ENCODE measurements at places on chromosomes 11 and 22.

DNA sequence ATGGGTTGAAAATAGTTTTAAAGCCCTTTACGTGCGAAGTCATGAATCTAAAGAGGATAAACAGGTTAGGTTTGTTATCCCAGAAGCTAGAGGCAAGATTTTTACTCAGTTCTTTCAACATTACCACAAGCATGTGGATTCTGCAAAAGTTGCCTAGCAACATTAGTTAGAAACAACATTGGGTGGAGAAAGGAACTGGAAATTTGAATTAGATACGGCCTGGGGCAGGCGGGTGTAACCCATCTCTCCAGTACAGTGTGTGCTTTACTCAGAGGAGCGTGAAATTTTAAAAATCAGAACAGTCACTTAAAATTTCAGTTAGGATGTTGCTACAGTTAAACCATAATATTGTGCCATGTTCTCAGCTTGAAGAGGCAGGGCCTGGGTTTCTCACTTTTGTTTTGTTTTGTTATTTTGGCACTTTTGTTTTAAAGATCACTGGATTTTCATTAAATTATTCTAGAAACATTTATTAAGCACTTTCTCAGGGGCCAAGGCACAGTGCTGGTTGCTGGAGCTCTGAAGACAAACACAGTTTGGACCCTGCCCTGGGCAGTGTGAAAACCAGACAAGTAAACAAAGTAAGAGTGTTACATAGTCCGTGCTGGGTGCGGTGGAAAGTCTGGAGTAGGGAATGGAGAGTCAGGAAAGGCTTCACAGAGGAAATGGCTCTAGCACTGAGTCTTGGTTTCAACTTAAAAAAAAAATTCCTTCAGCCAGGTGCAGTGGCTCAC, 4.4 kb upstream of the WEE1 start:
- DNase-seq = peak; percentile 71

DNA sequence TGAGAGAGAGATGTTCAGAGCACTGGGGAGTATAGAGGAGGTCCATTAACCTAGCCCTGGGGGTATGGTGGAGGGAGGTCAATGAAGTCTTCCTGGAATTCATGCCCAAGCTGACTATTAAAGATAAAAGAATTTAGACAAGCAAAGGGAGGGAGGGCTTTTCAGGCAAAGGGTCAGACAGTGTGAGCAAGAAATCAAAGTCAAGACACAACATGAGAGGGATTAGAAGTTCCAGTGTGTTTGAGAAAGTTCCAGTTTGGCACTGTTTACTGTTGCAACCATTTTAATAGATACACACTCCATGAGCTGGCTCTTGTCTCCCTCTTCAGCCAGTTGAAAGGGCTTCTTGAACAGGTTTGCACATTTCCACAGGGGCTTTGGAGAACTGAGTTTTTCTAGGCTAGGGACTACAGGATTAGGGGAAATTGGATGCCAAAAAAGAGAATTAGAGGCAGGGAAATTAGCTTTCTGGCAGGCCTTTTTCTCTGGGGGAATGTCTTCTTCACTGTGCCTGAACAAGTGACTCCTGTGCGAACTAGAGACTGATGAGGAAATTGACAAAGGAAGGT, 14.7 kb upstream of the NNMT start:
- no peak for DNase-seq

DNA sequence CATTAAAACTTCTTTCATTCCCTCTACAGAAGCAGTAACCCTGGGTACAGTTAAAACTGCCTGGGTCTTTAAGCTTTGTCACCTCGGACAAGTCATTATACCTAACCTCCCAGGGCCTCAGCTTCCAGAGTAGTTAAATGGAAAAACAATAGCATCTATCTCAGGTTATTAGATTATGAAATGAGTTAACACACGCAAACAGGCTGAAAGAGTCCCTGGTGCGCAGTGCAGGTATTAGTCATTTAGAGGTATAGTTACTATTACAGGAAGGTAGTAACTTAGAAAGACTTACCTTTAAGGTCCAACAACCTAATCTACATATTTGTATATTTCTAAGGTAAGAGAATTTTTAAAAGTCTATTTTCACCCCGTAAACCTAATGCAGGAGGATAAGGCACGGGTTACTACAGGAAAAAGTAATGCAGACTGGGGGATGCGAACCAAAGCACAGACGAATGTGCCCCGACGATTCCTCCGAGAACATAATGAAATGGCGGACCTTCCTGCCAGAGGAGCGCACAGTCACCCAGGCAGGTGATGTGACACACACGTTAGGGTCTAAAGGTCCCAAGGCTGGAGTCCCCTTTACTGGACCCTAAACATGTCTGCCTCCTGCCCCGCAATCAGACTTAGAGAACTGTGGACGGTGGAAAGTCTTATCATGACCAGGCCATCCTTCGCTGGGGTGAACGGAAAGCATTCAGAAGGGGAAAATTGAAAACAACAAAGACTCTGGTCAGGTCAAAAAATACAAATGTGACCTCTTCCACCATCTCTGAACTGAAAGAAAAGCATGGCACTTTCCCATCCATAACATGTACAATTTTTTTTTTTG, 1.3 kb downstream of the NAP1L4 start:
- no peak for DNase-seq

GRCh38 chr11:78850078-78850477, 275.4 kb upstream of the NARS2 start:
- no peak for DNase-seq

DNA sequence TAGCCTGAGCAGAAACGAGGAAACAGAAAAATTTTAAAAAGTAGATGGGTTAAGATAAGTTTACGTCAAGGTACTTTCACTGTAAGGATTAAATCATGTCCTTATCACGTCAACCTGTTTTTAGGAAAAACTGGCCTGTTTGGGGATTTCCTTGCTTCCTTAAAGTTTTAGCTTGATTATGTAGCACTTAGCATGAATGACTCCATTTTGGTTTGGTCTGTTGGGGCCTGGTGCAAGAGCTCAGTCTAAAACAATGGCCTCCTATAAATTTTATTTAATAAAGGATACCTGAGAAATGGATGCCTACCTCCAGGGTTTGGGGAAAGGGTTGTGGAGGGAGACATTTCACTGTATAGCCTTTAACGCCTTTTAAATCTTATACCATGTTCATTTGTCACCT, 33.2 kb upstream of the CSTF3 start:
- DNase-seq = no peak

- DNase-seq = no peak
Observed at GRCh38 chr22:29539105-29539504, 14.5 kb downstream of the THOC5 start.

- no peak for DNase-seq
Observed at GRCh38 chr11:61332797-61333549, at the start of the genes DDB1 and TKFC. TSS of gene DDB1 (minus strand) at chr11:61333105. CDS start at chr11:61332968, 137 bp downstream. TSS of gene TKFC (plus strand) at chr11:61333228. CDS start at chr11:61334729, 1,501 bp downstream.

DNA sequence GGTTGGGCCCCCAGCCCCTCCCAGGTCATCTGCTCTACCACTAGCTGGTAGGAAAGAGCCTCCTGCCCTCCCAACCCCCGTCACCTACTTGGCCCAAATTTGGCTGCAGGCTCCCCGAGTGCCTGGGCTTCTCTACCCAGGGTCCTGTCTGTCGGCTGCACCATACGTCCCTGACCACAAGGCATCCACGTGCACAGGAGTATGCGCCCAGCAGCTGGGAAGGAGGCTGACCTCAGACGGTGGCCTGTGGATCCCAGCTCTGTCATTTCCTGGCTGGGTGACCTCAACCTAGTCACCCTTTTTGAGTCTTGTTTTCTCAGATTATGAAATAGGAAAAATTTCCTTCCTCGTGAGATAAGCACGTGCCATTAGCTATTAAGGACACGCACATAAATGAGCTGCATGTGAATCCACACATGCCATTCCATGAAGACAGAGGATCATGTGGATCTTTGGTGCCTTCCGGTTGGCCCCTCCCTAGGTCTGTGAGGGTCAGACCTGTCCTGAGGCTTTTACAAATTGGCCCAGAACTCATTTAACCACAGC, 13.7 kb downstream of the CYB561A3 start:
- DNase-seq = no peak

DNA sequence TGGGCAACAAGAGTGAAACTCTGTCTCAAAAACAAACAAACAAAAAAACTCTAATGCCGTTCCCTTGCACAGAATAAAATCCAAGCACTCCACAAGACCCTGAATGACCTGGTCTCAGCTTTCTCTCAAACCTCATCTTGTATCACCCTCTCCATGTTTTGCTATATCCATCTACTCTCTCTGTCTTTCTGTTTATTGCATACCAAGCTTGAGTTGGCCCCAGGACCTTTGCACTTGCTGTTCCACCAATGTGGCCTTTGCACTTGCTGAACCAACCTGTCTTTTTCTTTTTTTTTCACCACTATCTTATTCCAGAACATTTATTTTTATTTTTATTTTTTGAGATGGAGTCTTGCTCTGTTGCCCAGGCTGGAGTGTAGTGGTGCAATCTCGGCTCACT, 2.0 kb upstream of the L3MBTL2 start:
- no peak for DNase-seq

DNA sequence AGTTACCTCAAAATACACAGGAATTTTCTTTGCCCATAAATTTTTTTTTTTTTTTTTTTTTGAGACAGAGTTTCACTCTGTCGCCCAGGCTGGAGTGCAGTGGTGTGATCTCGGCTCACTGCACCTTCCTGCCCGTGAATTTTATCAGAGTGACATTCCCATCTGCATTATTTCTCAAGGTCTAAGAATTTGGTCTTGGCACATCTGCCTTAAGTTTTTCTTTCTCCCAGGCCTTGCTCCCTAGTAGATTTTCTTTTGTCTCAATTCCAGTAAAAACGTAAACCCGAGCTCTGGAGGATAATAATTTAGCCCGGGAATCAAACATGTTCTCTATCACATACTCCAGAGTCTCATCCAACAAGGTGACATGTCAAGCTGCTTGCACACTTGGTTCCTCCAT, 12.4 kb downstream of the TRIM6 start:
- DNase-seq = no peak

DNA sequence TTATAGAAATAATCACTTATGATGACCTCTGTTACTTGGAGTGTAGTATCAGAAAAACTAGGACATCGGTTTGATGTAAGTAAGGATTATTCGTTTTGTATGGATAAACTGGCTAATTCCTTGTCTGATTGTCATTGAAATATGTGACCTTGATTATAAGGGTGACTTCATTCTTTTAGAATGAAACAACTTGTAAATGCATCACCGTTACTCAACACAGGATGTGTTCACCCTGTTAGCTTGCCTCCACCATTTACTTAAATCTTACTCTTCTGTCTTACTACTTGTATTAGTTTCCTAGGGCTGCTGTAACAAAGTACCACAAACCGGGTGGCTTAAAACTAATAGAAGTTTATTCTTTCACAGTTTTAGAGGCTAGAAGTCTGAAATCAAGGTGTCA, 7.9 kb downstream of the SFI1 start:
- DNase-seq = no peak

GRCh38 chr11:74325649-74326645, 14.5 kb upstream of the P4HA3 start:
- peak; percentile 74 for DNase-seq

DNA sequence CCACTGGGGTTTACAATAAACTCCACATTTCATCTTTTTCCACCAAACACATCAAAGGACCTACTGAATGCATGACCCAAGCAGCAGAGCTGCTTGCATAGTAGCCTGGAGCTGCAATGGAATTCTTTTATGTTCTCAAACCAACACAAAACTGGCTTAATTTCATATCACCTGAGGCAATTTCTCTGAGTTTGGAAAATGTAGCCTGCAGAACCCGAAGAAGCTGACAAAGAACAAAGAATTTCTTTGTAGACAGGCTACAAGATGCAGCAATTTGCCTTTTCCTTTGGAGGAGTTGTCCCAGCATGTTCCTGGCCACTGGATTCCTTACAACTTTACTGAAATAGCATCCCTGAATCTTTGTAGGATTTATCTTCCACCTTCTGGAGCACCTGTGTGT, 5.5 kb upstream of the TECTA start:
- no peak for DNase-seq

GRCh38 chr11:128133501-128133900, 453.9 kb downstream of the ETS1 start:
- DNase-seq = no peak

GRCh38 chr22:21443735-21444421, 23.3 kb upstream of the TMEM191C start:
- DNase-seq = no peak

- no peak for DNase-seq
Observed at GRCh38 chr11:134485316-134485715, 73.3 kb upstream of the B3GAT1 start.

Measured in AG04449 (cell line).